Natural killer cell treated with Interleukin-12 subunit alpha and Interleukin-12 subunit beta and Interleukin-15 and Interleukin-18, amount 100 ng/mL, for 72 hours (primary cell): ENCODE measurements at places on chromosomes 4 and X. TPM values are rescaled to one million over a fixed set of nuclear protein-coding genes. Genes with fewer than 3 reads are reported as not detected.

DNA sequence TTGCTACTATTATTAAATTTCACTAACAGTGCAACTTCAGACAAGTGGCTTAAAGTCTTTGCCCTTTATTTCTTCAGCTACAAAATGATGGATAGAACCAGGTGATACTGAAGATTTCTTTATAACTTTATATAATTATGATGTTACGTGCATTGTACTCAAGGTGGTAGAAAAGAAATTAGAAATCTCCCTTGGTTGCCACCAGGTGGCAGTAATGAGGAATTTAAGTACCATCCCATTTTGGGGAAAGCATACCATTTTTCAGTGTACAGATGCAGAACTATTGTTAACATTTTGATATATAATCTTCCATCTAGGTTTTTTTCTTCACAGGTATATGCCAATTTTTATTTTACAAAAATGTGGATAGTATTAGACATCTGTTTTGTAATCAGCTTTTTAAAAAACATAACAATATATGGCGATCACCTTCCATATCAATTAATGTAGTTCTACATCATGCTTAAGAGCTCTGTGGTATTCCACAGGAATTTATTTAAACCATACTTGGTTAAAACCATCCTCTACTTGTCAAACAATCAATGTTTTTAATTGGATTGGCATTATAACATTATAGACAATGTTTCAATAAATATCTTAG, 37.7 kb upstream of the RAB33B start:
- H3K4me1 ChIP-seq = peaks cover 26% of the 10 kb centered on the region
- H3K4me3 ChIP-seq = no peak overlapping the region

- H3K36me3 ChIP-seq = peaks cover 24% of the 10 kb centered on the region
- no peaks in the 10 kb centered on the region for H3K27me3 ChIP-seq
- H3K27ac ChIP-seq = no peak overlapping the region
- H3K4me1 ChIP-seq = peaks cover 6% of the 10 kb centered on the region
- DNase-seq = no peak
- H3K4me3 ChIP-seq = no peak overlapping the region
Measured at GRCh38 chr4:26410385-26411293, 79.6 kb downstream of the CCKAR start.

- no peaks in the 10 kb centered on the region for H3K36me3 ChIP-seq
- peaks cover 19% of the 10 kb centered on the region for H3K27me3 ChIP-seq
- H3K27ac ChIP-seq = no peak within 1 kb of the TSS
- peaks cover 8% of the 10 kb centered on the region for H3K4me1 ChIP-seq
Measured at GRCh38 chrX:43973249-43974099, at the start of gene NDP. Gene NDP, minus strand, starts transcription at chrX:43973390. Its CDS starts 14,745 bp downstream, at chrX:43958645.

The GNRHR gene
- total RNA-seq = not detected

The PRRG3 gene
- not detected for total RNA-seq

The BBS12 gene
- total RNA-seq = 2.2 TPM
